ENCODE measurements at places on chromosomes 5 and 9. TPM values are rescaled to one million over a fixed set of nuclear protein-coding genes. Genes with fewer than 3 reads are reported as not detected.

GRCh38 chr5:98031496-98031895 lies 742.0 kb upstream of the RGMB start:
- no peak for DNase-seq

The TRPM6 gene
- total RNA-seq, result under 0.01 TPM

- no peak for DNase-seq
Measured at GRCh38 chr5:117588611-117589010, 1014.0 kb upstream of the SEMA6A start.

- DNase-seq, result no peak
Measured at GRCh38 chr9:93173365-93174051, 10.4 kb upstream of the WNK2 start.

DNA sequence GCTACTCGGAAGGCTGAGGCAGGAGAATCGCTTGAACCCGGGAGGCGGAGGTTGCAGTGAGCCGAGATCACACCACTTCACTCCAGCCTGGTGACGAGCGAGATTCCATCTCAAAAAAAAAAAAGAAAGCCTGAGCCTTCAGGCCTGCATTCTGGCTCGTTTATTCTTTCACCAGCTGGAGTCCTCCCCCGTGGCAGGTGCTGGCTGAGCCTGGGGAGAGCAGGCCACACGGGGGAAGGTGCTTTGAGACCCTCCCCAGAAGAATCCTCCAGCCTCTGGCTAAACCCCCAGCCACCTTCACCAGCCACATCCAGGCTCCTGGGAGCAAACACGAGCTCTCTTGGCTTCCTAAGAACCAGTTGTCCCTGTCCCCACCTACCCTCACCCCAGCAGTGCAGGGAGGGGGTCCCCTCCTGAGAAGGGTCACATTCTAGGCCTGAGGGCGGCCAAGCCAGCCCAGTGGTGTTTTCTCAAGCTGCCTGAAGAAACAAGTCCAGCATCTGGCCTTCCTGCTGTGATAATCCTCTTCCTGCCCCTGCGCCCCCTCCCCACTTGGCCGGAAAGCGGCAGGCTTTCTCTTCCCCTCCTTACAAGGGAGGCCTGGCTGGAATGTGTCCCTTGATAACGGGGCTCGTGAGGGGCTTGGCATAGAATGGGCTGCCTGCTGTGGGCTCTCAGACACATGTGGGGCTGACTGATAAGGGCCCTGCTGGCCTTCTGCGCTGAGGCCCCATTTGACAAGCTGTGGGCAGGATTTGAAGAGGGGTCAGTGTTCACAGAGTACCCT lies 41.5 kb downstream of the PLPP7 start:
- DNase-seq, result no peak

The CARD6 gene
- 4.2 TPM for total RNA-seq

The FCN2 gene
- total RNA-seq, result not detected

DNA sequence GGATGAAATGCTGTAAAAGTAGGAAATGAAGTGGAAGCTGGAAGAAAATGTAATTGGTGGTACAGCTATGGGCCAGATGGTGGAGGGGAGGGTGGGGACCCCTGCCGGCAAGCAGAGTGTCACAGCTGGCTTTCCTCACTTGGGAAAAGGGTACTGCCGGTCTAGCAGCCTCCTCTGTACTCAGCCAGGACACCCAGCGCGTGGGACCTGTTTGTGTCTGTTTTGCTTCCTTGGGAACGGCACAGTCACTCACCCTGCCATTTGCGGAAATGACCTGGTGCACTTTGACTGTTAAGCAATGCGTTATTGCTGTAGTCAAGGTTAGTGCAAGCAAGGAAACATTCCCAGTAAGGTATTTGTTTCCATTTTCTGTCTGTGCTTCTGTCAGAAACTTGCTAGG lies 10.1 kb downstream of the TMEM252 start:
- DNase-seq, result peak; percentile 19

- no peak for DNase-seq
Measured at GRCh38 chr5:167261309-167262100, 1029.9 kb upstream of the WWC1 start.

GRCh38 chr9:107674721-107675277 lies 185.2 kb upstream of the KLF4 start:
- no peak for DNase-seq

DNA sequence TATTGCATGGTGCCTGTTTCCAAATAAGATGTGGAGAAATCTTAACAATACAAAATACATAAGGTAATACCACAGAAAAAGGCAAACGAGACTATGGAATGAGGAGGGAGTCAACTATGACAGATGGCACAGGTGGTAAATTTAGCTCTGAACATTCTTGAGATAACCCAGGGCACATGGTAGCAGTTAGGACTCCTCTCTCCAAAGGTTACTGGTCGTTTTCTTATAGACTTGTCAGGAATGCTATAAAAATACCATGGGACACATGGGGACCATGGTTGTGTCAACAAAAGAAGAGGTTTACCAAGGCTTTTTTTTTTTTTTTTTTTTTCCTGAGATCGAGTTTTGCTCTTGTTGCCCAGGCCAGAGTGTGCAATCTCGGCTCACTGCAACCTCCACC lies 209.4 kb upstream of the RFX3 start:
- no peak for DNase-seq

DNA sequence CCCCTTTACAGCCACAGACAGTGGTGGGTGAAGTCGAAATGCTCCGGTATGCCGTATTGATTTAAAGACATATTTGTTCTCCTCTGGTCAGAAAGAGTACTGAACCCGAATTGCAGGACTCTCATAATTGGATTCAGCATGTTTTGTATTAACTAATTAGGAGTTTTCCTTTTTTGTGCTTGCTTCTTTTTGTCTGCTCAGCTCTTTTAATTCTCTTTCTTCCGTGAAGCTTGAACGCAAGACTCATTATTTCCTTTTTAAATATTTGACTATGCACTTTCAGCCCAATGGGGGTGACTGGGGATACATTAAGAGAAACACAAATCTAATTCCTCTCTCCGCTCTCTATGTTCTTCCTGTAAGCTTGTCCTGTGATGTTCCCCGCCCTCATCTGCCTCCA lies 246.6 kb upstream of the IRX2 start:
- DNase-seq, result no peak

DNA sequence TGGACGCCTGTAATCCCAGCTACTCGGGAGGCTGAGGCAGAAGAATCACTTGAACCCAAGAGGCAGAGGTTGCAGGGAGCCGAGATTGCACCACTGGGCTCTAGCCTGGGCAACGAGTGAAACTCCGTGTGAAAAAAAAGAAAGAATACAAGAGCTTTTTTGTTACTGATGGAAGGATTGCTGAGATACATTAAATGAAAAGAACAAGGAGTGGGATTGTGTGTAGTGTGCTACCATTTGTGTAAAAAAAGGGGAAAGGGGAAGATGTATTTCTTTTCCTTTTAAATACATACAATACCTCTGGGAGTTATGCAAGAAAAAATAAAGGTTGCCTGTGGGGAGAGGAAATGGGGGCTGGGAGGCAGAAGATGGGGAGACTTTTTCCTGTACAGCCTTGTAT lies 14.7 kb upstream of the GARNL3 start:
- no peak for DNase-seq

GRCh38 chr5:107284822-107285525 lies 385.8 kb downstream of the EFNA5 start:
- peak; percentile 16 for DNase-seq
